CD4-positive, alpha-beta memory T cell (primary cell): ENCODE measurements at places on chromosomes 4 and X. TPM values are rescaled to one million over a fixed set of nuclear protein-coding genes. Genes with fewer than 3 reads are reported as not detected.
A peak's percentile ranks its signal among the peaks of the same experiment; 100 is the strongest.

DNA sequence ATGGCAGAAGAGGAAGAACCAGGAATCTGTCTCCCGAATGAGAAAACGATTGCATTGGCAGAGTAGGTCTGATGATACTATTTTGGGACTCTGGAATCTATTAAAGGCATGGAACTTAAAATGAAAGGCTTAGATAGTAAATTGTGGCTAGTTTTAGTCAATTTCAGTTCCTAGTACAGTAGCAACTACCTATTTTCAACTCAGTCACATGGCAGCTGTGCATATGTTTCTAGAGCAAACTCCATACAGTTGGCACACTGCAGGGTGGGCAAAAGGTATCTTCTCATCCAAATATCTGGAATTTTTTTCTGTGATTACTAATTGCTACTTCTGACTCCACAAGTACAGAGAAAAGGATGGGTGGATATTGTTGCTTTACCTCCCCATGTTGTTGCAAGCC, 663.6 kb downstream of the PCDH7 start:
- H3K4me3 ChIP-seq, result no peak overlapping the region
- H3K27ac ChIP-seq, result no peak overlapping the region
- H3K36me3 ChIP-seq, result no peaks in the 10 kb centered on the region
- DNase-seq, result no peak
- no peaks in the 10 kb centered on the region for H3K4me1 ChIP-seq

CXCL3 gene
- not detected for total RNA-seq

GRCh38 chrX:77087529-77088169, 359.5 kb upstream of the FGF16 start:
- no peaks in the 10 kb centered on the region for H3K4me1 ChIP-seq
- H3K27ac ChIP-seq, result no peak overlapping the region
- no peaks in the 10 kb centered on the region for H3K27me3 ChIP-seq
- H3K4me3 ChIP-seq, result no peak overlapping the region

DNA sequence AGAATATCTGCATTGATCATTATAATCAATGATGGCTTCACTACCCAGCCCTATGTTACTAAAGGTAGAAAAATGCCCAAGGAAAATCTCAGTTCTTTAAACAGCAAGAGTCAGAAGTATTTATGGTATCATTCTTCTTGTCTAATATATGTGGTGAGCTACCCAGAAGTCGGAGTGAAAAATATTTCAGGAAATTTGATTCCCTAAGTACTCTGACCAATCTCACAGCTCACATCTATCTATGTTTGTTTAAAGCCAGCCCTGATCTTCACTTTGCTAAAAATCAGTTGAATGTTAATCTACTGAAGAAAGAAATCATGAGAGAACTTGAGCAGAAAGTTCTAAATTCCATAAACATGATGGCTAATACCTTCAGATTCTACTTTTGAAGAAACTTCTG, 522.9 kb upstream of the SLIT2 start:
- no peaks in the 10 kb centered on the region for H3K36me3 ChIP-seq
- no peaks in the 10 kb centered on the region for H3K27me3 ChIP-seq
- no peak for DNase-seq

- no peaks in the 10 kb centered on the region for H3K36me3 ChIP-seq
- H3K27ac ChIP-seq, result no peak overlapping the region
- no peak overlapping the region for H3K4me3 ChIP-seq
Measured at GRCh38 chrX:23919706-23920320, 12.0 kb downstream of the CXorf58 start.

DNA sequence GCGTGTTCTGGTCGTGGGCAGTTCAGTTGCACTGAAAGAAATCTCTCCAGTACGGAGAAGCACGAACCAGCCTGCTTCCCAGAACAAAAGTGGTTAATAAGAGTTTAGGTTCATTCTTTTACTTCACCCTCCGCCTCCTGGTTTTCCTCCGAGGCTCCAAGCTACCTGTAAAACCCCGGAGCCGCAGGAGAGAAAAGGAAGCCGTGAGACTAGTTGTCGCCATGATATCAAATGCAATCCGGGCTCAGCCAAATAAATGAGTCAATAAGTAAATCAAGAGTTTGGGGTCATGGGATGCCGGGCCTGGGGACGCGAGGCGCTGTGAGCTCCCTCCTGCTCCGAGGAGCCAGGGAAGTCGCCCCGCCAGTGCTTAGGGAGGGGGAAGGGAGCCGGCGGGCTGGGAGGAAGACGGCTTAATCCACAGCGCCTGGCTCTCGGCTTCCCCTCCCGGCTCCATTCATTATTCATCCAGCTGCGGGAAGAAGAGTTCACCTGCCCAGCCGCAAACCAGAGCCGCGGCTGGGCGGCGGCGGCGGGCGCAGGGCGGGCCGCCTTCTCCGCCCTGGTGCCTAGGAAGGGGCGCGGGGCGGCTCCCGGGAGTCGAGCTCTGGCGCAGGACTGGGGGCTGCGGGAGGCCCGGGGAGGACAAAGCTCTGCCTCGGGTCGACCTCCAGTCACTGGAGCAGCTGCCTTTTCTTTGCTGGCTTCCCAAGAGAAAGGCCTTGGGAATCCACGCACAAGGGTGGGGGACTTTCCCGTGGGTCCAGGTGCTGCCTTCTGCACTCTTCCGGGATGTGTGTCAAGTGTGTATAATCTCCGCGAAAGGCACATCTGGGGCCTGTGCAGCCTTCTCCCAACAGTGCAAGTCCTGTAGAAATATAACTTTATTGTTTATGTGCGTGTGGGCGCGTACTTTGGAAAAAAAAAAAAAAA, 1.7 kb downstream of the FRAS1 start:
- H3K27me3 ChIP-seq, result peaks cover 46% of the 10 kb centered on the region
- peak overlapping the region; percentile 21 for H3K4me3 ChIP-seq
- DNase-seq, result no peak
- peaks cover 33% of the 10 kb centered on the region for H3K4me1 ChIP-seq
- no peaks in the 10 kb centered on the region for H3K36me3 ChIP-seq

DNA sequence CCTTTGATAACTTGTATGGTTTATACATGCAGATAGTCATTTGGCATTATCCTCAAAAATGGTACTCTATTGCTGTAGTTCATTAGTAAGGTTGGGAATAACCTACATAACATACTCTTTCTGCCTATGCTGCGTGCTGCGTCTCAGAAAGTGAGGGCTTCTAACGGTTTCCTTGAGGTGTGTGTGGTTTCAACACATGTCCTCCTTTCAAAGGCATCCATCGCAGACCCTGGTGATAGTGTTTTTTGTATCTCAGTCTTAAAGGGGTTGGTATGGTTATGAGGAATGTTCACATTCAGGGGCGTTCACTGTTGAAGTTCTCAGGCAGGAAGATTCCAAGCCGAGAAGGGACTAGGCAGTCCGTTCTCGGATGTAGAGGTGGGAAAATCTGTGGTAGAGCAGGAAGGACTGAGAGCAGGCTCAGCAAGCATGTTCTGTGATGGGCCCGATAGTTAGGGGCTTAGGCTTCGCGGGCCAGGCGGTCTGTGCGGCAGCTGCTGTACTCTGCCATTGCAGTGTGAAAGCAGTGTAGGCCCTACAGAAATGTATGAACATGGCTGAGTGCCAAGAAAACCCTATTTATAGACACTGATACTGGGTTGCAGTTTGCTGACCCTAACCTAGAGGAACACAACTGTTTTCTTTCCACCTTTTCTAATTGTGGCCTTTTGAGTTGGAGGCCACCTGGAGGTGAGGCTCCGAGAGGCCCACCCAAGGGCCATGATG, 123.2 kb downstream of the GPR143 start:
- DNase-seq, result no peak
- no peak overlapping the region for H3K27ac ChIP-seq
- no peaks in the 10 kb centered on the region for H3K36me3 ChIP-seq
- H3K4me1 ChIP-seq, result peaks cover 10% of the 10 kb centered on the region
- H3K4me3 ChIP-seq, result no peak overlapping the region
- no peaks in the 10 kb centered on the region for H3K27me3 ChIP-seq

- no peaks in the 10 kb centered on the region for H3K4me1 ChIP-seq
- H3K36me3 ChIP-seq, result no peaks in the 10 kb centered on the region
- H3K4me3 ChIP-seq, result no peak overlapping the region
- H3K27ac ChIP-seq, result no peak overlapping the region
- no peak for DNase-seq
Measured at GRCh38 chrX:101478366-101478765, 6.9 kb upstream of the ARMCX4 start.

DNA sequence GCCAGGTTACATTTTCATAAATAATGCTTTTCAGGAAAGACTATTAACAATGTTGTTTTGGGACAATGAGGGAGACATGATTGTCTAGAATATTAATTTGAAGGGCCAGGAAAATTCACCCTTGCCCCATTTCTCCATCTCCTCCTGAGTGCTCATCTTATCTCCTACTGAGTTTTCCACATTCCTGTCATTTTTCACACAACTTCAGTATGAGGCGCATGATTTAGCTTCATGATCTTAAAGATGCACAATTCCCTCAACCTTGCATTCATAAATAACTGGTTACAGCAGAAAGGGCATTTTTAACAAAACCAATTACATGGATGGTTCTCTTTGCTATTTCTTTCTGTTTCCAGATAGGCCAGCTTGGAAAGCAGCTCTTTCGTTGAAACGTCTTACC, 1699.2 kb upstream of the IGFBP7 start:
- H3K4me3 ChIP-seq, result no peak overlapping the region
- H3K27me3 ChIP-seq, result no peaks in the 10 kb centered on the region
- no peak for DNase-seq
- H3K27ac ChIP-seq, result no peak overlapping the region

GRCh38 chr4:35025152-35025834, 1219.0 kb downstream of the ARAP2 start:
- no peak overlapping the region for H3K27ac ChIP-seq
- no peaks in the 10 kb centered on the region for H3K4me1 ChIP-seq
- no peak overlapping the region for H3K4me3 ChIP-seq
- no peaks in the 10 kb centered on the region for H3K27me3 ChIP-seq
- no peaks in the 10 kb centered on the region for H3K36me3 ChIP-seq
